ENCODE measurements at places on chromosomes 3 and 15.

DNA sequence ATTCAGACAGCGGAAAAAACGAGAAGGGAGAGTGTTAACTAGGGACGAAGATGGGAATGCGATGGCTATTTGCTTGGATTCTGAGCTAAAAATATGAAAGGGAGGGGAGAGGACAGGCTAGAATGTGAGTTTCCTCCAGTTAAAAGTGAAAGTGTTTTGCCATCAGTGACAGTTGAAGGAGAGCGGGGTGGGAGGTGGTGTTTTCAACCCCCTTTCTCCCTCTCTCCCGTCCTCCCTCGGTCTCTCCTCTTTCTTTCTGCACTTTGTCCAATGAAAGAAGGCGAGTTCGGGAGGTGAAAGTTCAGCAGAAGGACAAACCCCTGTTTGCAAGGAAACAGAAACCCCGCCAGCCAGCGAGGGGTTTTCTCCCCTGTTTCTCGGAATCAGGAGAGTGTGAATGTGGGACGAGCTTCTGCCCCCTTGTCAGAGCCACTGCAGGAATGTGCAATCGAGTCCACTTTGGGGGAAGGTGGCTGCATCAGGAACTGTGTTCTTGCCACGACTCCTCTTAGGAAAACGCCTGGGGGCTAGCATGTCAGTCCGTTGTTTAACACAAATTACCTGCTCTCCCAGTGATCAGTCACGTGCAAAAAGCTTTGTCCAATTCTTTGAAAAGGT is 975 bp upstream of the FOXP1 start:
- DNase-seq: no peak

- no peak for DNase-seq
Observed at GRCh38 chr15:100635406-100636071, 33.1 kb downstream of the ASB7 start.

DNA sequence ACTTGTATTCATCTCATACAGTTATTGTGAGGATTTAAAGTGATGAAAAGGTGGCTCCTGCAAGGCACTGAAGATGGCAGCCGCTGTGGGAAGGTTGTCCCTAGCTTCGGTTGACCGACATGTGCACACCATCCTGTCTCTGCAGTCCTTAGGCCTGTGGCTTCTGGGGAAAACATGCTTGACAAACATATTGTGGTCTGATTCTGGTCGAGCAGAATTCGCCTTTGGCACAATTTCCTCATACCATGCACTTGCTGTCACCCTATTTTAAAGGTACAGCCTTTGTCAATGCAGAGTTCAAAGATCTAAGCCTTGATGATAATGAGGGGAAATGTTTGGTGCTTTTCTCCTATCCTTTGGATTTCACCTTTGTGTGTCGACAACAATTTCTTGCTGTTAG is 50.9 kb downstream of the PRICKLE2 start:
- DNase-seq: no peak

DNA sequence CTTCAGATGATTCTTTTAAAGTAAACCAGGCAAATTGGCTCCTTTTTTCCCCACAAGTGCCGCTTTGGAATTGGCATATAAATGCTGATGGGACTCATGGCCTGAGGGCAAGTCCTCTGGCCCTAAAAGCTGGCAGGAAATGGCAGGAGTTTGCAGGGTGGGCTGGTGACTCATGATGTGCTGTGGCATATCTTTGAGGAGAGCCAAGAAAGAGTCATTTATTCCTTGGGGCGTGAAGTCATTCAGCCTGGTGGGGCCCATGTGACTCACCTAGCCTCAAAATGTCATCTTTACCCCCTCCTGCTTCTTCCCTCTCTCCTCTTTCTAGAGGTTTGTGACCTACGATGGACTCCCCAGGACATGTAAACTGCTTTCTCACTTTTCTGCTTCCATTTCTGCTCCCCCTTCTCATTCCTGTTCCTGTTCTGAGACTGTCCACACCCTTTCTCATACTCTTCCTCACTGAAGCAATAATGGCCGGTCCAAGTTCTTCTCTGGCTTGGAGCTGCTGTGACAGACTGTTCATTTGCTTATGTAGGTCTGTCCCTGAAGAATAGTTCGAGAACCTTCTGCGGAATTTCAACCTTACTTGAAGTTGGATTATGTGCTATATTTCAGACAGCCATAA is 326.1 kb downstream of the SATB1 start:
- no peak for DNase-seq

GRCh38 chr15:81894061-81894460 is 151.8 kb downstream of the MEX3B start:
- no peak for DNase-seq

- DNase-seq: no peak
Observed at GRCh38 chr15:72732516-72732915, 46.5 kb downstream of the BBS4 start.

- no peak for DNase-seq
Observed at GRCh38 chr3:127072221-127072771, 89.4 kb downstream of the PLXNA1 start.
